Pericardium fibroblast (primary cell): ENCODE measurements at places on chromosomes 2 and 18. TPM values are rescaled to one million over a fixed set of nuclear protein-coding genes. Genes with fewer than 3 reads are reported as not detected.

The POTEC gene
- not detected in 2 replicates for total RNA-seq

The UGT1A9 gene
- not detected in 2 replicates for total RNA-seq

The ALPG gene
- not detected in 2 replicates for total RNA-seq

The MARCO gene
- not detected in 2 replicates for total RNA-seq

The NDUFS1 gene
- 36.5 and 45.9 TPM in 2 replicates for total RNA-seq

The CYRIA gene
- total RNA-seq, result 0.23 and 0.51 TPM in 2 replicates
